ENCODE measurements at places on chromosomes 4 and X. TPM values are rescaled to one million over a fixed set of nuclear protein-coding genes. Genes with fewer than 3 reads are reported as not detected.
A peak's percentile ranks its signal among the peaks of the same experiment; 100 is the strongest.

- DNase-seq, result peak; percentile 70
- H3K4me1 ChIP-seq, result no peaks in the 10 kb centered on the region
- no peak within 1 kb of the TSS for H3K27ac ChIP-seq
- H3K27me3 ChIP-seq, result peaks cover 75% of the 10 kb centered on the region
- peak within 1 kb of the TSS; percentile 87 for H3K4me3 ChIP-seq
- H3K36me3 ChIP-seq, result no peaks in the 10 kb centered on the region
Measured at GRCh38 chr4:121951521-121952110, at the start of gene TRPC3. Gene TRPC3, minus strand, starts transcription at chr4:121952060. Its CDS starts 380 bp downstream, at chr4:121951680.

GRCh38 chr4:89009761-89010369 is 47.1 kb downstream of the FAM13A start:
- H3K4me3 ChIP-seq, result no peak overlapping the region
- no peaks in the 10 kb centered on the region for H3K27me3 ChIP-seq

GRCh38 chrX:49059201-49059600 is 402 bp downstream of the CCDC120 start:
- peaks cover 12% of the 10 kb centered on the region for H3K4me1 ChIP-seq
- H3K27me3 ChIP-seq, result no peaks in the 10 kb centered on the region
- peak overlapping the region; percentile 93 for H3K27ac ChIP-seq
- peak overlapping the region; percentile 89 for H3K4me3 ChIP-seq

- no peak overlapping the region for H3K4me3 ChIP-seq
- no peak for DNase-seq
- no peaks in the 10 kb centered on the region for H3K27me3 ChIP-seq
- H3K27ac ChIP-seq, result no peak overlapping the region
- H3K4me1 ChIP-seq, result peaks cover 10% of the 10 kb centered on the region
- H3K36me3 ChIP-seq, result no peaks in the 10 kb centered on the region
Measured at GRCh38 chrX:39931529-39932282, 166.1 kb downstream of the BCOR start.

GRCh38 chr4:118587946-118588345 is 97.2 kb upstream of the METTL14 start:
- no peak for DNase-seq
- H3K27ac ChIP-seq, result no peak overlapping the region
- peaks cover 4% of the 10 kb centered on the region for H3K36me3 ChIP-seq
- H3K4me3 ChIP-seq, result no peak overlapping the region
- H3K4me1 ChIP-seq, result peaks cover 8% of the 10 kb centered on the region
- peaks cover 28% of the 10 kb centered on the region for H3K27me3 ChIP-seq

DNA sequence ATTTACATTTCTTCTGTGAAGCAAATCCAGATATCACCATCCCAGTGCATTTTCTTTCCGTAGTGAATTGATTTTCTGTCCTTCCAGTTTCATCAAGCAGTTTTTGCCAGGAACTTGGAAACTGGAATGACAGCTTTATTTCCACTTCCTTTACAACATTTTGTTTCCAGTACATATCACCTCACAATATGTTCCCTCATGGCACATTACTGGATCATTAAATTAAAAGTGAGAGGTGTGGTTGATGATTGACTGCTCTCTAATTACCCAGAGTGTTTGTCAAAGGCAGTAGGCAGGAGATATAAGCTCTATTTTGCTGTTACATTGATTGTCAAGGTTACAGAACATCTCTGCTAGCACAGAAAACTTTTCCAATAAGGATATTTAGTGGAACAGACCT is 22.3 kb upstream of the ACE2 start:
- H3K36me3 ChIP-seq, result no peaks in the 10 kb centered on the region
- no peak overlapping the region for H3K27ac ChIP-seq
- no peak for DNase-seq
- H3K27me3 ChIP-seq, result no peaks in the 10 kb centered on the region

- no peak for DNase-seq
- H3K27ac ChIP-seq, result no peak overlapping the region
- H3K36me3 ChIP-seq, result peaks cover 9% of the 10 kb centered on the region
- H3K4me1 ChIP-seq, result no peaks in the 10 kb centered on the region
- no peaks in the 10 kb centered on the region for H3K27me3 ChIP-seq
- H3K4me3 ChIP-seq, result no peak overlapping the region
Measured at GRCh38 chrX:155094468-155095061, 23.3 kb downstream of the BRCC3 start.

DNA sequence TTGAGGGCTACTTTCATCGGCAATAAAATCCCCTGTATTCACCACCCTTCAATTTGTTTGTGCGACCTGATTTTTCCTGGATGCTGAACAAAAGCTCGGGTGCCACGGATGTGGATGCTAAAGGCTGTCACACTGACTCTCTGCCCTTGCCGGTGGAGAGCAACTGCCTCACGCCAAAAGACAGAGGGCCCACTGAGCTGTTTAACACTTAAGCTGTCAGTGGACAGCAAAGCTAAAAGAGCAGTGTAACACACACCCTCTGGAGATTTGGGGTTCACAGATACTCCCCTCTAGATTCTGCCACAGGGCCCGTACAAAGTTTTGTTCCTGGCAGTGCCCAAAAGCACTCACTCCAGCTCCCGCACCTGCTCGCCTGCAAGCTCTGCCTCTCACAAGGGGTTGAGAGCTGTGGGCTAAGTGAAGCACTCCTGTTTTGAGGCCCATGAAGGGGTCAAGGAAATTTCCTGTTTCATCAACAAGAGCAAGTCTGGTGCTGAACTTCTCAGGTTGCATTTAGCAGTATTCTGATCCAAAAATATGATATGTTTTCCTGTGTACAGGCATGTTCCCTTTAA is 1571.9 kb downstream of the ADGRL3 start:
- DNase-seq, result no peak
- no peak overlapping the region for H3K27ac ChIP-seq
- no peaks in the 10 kb centered on the region for H3K36me3 ChIP-seq
- H3K27me3 ChIP-seq, result no peaks in the 10 kb centered on the region

CTAG2 gene
- total RNA-seq, result not detected

KIT gene
- 19.5 TPM for total RNA-seq

GAGE12J gene
- not detected for total RNA-seq

PSAPL1 gene
- 1.2 TPM for total RNA-seq

RHOH gene
- 3.1 TPM for total RNA-seq

CT45A10 gene
- not detected for total RNA-seq

Data from type B pancreatic cell (in vitro differentiated cells).